ENCODE measurements at places on chromosomes 3 and 15.

GRCh38 chr3:172561897-172562640 lies 38.8 kb upstream of the TNFSF10 start:
- no peak for DNase-seq

DNA sequence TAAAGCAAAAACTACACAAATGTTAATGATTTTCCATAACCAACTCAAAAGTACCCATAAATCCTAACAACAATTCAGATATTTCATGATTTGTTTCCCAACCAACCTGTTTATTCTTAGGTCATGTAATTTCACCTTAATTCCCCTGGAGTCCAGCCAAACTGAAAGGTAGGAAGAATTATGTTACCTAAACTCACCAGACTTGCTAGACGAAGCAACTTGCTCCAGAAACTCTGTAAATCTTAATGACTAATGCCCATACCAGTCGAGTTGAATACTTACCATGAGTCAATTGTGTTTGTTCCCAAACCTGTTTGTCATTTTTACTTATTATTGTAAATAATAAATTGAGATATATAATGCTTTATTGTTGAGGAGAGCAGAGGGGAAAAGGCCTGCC lies 1030.0 kb downstream of the TBL1XR1 start:
- no peak for DNase-seq

DNA sequence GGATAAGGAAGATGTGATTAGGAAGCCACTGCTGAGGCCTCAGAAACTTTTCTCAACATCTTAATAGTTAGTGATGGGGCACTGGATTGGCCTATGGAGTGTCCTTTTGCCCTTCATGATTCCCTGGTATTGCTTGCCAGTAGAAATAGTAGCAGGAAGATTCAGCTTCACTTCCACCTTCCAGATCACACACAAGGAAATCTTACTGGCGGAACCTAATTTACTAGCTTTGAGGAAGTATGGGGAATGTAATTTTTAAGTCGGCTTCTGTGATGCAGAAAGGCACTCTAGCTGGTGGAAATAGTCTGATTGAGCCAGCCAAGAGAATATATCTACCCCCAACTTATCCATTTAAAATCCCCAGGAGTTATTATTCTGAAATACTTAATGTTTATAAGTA lies 46.5 kb downstream of the LPP start:
- no peak for DNase-seq

- no peak for DNase-seq
Measured at GRCh38 chr15:26231096-26231495, 368.0 kb upstream of the ATP10A start.

DNA sequence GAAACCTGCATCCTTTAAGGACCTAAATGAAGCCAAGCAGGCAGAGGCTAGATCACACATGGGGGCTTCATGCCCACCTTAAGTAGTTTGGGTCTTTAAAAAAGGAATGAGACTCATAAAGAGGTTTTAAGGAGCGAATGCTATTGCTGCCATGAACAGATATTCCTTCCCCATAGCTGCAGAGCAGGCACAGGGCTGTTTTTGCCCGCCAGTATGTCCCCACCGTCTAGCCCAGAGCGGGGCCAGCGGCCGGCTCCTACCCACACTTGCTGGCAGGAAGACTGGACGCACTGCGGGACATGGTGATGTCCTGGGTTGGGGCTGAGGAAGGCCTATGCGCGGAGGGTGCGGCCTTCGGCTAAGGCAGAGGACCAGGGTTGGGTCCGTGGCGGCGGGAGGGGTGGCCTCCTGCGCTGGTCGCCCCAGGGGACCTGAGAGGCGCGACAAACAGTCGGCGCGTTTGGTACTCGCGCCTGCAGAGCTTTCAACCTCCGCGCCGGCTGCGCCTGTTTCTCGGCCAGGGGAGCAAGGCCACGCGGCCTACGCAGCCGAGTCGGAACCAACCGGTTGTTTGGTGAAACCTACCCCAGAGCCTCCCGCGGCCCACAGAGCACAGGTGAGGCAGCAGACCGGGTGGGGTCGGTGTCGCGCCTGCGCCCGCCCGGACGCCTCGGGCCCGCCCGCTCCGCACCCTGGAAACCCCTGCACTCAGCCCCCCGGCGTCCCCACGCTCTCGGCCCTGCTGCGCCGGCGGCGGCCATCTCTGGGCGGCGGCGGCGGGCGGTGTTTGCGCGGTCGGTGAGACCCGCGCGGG lies at the start of gene FAIM:
Gene FAIM (plus strand): TSS at position 450 of the 814 bp plus-strand sequence. CDS start 10,956 bp downstream, outside the sequence.
- peak; percentile 50 for DNase-seq

DNA sequence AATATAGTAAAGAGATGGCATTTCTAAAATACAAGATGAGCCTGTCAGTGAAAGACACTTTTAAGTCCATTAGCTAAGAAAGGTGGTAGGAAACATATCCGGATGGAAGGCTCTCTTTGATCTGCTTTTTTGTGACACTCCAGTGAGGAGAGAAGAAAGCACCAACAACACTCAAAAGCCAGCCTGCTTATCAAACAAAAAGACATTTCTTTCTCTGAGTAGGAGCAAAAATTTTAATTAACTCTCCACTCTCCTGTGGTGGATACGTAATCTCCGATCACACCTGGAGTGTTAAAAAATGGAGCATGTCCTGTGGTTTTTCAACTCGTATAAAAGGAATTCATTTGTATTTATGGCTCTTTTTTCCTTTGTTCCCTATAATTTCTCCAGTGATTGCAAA lies 65.3 kb downstream of the OXNAD1 start:
- no peak for DNase-seq

Measured in T1000 (cell line).